ENCODE measurements at places on chromosomes 11 and 22.

- no peak for DNase-seq
Measured at GRCh38 chr11:14669958-14670357, 26.4 kb downstream of the PDE3B start.

GRCh38 chr22:37011472-37011871, 7.8 kb downstream of the TST start:
- no peak for DNase-seq

- DNase-seq = no peak
Measured at GRCh38 chr22:30288419-30289140, 725 bp downstream of the CASTOR1 start.

GRCh38 chr11:122367809-122368231, 251.8 kb upstream of the BLID start:
- DNase-seq = no peak

GRCh38 chr11:10413268-10413667, 41.8 kb upstream of the AMPD3 start:
- no peak for DNase-seq

DNA sequence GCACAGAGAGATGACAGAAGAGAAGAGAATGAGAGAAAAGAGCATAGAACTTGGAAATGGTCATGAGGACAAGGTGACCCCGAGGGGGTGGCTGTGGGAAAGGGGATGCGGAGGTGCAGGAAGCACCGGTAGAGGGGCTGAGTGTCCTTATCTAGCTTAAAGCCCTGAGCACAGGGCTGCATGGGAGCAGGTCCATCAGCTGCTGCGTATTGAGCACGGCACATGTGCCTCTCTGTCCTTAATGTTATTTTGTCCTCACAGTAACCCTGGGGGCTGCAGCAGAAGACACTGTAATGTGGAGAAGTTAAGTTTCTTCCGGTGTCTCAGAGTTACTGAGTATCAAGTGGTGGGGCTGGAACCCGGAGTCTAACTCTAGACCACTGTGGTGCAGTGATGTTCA, 94.4 kb upstream of the OR4B1 start:
- DNase-seq = no peak

DNA sequence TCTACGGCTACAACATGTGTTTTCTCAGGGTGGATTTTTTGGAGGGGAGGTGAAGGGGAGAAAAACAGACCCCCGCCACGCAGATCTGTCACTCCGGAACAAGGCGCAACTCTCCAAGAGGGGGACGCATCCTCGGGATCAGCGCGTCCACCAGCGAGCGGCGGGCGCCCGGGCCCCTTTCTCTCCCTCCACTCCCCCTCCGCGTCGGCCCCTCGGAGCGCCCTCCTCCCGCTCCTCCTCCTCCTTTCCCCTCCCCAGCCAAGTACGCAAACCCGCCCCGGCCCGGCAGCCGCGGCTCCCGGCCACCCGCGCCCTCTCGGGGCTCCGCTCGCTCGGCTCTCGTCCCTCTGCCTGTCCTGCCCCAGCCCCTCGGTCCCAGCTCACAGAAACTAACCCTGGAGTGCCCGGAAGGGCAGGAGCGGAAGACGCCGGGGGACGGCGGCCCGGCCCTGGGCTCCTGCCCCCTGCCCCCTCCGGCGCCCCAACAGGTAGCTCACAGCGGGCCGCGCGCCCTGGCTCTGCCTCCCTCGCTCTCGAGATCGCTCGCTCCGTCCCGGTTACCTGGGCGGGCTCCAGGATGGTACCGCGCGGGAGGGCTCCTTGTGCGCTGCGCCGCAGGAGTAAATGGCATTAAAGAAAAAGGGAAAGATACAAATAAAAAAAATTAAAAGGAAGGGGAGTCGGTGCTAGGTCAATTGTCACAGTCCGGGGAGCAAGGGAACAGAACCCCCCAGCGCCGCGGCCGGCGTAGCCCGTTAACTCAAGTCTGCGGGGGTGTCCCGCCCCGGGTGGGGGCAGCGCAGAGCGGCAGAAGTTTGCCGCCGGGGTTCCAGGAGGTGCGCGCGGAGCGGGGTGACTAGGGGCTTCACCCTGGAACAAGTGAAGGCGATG, 131.4 kb upstream of the C11orf58 start:
- no peak for DNase-seq

DNA sequence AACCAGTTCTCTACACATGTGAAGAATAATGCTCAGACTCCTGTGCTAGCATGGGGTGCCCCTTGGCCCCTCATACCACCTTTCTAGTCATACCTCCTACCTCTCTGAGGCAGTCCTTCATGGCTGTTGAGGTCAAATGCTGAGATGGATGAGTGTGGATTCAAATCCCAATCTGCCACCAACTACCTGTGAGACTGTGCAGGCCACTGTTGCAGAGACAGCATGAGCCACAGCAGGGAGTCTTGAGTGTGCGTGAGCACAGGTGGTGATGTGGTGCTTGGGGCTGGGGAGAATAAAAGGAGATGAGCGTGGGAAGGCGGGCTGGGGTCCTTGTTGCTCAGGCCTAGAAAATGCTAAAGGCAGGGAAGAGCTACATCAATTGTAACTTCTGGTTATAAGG, 218.0 kb upstream of the E2F8 start:
- no peak for DNase-seq

GRCh38 chr11:57779276-57779675, 17.7 kb downstream of the CTNND1 start:
- no peak for DNase-seq

GRCh38 chr11:120548682-120549209, 37.2 kb downstream of the GRIK4 start:
- no peak for DNase-seq

- DNase-seq = no peak
Measured at GRCh38 chr11:119717839-119718534, 11.0 kb downstream of the NECTIN1 start.

GRCh38 chr11:67404515-67405195, 772 bp downstream of the TBC1D10C start:
- no peak for DNase-seq

DNA sequence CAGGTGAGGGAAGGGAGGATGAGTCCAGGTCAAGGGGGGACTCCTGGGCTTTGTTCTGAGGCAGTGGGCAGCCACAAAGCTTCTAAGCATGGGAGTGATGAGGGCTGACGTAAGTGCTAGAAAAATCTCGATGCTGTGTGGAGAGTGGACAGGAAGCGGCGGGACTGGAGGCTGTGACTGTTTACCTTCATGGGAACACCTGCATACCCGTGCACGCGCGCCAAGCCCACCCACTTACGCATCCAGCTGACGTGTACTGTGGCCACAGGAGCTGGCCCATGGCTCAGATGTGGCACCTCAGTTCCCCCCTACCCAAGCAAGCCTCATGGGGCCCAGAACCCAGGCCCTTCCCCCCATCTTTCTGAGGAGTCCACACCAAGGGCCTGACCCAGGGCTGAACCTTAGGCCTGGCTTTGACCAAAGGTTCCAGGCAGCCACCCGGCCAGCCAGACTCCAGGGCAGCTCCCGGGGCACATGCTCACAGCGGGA, 14.0 kb downstream of the MYRF start:
- no peak for DNase-seq

DNA sequence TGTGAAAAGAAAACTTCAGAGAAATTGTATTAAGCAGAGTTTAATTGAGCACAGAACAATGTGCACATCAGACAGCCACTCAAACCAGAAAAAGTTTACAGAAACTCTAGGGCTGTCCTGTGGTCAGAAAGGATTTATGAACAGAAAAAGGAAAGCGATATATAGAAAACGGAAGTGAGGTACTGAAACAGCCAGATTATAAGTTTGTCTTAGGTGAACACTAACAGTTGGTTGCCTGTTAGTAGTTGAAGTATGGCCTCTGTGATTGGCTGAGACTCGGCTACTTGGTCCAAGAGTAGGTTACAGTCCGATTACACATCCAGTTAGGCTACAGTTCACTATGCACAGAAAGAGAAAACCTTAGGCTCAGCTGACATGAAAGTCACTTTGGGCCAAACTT, 1232.5 kb upstream of the RAG2 start:
- no peak for DNase-seq

DNA sequence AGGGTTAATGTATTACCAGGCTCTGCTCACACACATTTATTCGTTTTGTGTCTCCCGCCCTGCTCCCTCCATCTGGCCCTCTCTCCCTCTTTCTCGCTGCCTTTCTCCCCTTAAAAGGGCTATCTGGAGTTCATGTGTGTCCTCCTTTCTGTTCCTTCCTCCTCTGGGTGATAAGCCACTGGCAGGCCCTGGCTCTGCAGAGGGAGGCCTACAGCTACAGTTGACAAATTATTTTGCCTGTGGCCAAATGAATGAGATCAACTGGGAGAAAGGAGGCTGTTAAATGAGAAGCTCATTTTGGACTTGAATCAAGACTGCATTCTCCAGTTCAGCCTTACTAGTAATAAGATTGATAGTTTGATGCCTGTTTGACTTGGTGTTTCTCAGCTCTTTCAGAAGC, 17.5 kb upstream of the OPCML start:
- no peak for DNase-seq

DNA sequence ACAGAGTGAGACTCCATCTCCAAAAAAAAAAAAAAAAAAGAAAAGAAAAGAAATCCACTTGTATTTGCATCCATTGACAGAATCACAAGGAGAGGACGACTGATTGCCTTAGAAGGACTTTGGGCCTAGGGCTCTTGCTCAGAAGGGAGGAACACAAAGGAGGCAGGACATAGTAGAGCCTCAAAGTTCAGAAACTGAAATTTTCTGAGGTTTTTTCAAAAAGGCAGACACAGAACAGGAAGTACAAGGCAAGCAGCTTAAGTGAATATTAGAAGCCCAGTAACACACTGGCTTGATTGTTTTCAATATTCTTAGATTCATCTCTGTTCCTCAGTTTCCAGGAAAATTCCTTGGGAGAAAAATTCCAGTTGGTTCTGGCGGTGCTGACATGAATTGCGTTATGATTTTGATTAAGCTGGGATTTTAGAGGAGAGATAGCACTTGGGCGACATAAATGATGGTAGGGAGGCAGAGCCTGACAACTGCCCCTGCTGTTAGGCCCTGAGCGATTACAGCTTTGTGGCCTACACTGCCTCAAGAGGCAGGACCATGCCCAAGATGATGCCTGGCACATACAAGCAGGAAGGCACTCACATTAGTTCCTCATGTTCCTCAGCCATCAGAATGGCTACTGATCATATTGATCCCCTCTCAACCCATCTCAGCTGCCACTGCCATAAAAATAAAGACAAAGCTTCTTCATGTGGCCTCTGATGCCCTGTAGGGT, 15.3 kb downstream of the CLPB start:
- peak; percentile 1 for DNase-seq

GRCh38 chr11:1350086-1350725, 39.5 kb upstream of the BRSK2 start:
- peak; percentile 63 for DNase-seq

DNA sequence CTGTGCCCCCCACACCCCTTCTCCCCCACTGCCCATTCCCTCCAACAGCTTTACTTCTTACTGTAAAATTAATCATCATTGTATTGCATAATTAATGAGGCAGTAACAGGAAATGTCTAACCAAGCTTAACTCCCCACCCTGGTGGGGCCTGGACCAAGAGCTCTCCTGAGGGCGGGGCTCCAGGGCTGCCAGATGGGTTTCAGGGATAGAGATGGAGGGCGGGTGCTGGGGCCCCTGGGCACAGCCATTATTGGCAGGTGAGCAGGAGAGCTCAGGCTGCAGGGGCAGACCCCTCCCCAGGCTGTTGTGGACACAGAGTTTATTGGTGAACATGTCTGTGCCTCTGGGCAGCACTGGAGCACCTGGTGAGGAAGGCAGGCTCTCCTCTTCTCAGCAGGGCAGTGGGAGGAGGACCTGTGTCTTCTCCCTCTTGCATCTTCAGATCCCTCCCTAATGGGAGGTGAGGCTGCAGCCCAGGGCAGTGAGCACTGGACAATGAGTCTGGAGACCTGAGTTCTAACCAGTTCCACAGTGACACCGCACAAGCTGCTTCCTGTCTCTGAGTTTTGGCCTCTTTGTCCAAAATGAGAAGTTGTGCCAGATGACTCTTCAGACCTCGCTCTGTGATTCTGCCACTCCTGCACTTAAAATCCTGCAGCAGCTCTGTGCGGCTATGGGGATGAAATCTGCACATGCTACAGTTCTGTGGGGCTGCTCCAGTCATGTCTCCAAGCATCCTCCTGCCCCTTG, 233.3 kb downstream of the CEP164 start:
- no peak for DNase-seq

DNA sequence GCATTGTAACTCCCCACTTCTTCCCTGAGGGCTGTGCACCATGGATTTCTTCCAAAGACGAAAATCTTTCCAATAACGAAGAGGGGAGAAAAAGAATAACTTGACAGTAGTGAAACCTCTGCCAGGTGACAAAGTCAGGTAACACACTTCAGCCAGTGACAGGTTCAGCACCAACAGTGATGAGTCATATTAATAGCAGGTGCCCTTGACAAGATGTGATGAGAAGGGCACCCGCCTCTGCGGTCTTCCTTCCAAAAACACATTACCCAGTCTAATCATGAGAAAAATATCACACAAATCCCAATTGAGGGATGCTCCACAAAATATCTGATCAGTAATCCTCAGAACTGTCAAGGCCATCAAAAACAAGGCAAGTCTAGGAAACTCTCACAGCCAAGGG, 157.8 kb downstream of the EFCAB6 start:
- DNase-seq = no peak

GRCh38 chr11:110422306-110422905, 7.3 kb upstream of the FDX1 start:
- no peak for DNase-seq

DNA sequence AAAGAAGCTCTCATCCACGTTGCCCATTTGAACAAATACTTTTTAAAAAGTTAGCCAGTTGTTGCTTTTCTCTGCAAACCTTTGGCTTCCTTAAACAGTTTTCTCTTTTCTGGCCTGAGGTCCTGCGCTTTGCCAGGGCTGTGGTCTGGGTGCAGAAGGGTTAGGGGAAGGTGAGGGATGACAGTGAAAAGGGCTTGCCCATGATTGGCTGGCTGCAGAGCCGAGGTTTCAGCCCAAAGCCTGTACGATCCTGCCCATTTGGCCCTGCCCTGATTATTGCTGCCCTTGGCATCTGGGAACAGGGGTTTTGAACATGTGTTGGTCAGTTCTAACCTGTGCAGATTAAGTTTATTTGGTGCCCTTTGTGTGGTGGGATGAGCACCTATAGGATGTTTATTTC, 1.5 kb downstream of the INCENP start:
- no peak for DNase-seq

- no peak for DNase-seq
Measured at GRCh38 chr11:132312701-132313111, 942.3 kb downstream of the NTM start.

- DNase-seq = no peak
Measured at GRCh38 chr22:50326225-50326955, 422 bp downstream of the DENND6B start.

DNA sequence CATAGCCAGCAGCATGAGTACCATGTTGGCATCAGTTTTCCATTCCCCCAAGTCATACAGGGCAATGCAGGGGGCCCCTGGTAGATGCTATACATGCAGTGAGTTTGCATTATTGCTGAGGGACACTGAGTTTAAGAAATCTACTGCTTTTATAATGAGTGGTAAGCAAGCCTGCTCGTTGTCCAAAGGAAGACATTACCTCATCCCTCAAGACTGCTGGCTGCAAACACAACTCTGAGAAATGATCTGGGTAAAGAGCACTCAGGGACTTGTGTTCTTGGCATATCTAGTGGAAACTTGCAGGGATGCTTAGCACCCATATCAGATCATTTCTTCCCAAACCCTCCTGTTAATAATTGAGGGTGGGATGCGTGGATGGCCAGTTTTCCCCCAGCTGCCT, 77.9 kb downstream of the CWC15 start:
- DNase-seq = no peak
